ENCODE measurements at places on chromosomes 7 and 10.

DNA sequence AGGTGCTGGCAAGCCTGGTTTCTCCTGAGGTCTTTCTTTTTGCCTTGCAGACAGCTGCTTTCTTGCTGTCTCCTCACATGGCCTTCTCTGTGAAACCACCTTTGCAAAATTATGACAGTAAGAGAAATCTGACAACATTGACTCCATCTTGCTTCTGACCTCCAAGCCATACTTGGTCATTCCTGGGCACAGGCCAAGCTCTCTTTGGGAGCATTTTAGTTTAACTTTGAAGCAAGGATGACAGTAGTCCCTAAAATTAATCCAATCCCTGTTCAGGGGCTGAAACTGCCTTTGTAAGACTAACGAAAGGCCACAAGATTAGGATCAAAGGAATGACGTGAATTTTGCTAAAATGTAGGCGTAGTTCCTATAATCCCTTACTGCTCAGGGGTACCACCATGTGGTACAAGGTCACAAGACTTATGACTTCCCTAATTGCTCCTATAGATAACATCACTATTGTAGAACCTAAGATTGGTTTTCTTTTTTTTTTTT lies 25.1 kb upstream of the NRBF2 start:
- no peak for DNase-seq

GRCh38 chr7:25031432-25031831 lies 51.5 kb upstream of the OSBPL3 start:
- DNase-seq, result no peak

- no peak for DNase-seq
Measured at GRCh38 chr10:109412353-109412752, 511.0 kb downstream of the XPNPEP1 start.

DNA sequence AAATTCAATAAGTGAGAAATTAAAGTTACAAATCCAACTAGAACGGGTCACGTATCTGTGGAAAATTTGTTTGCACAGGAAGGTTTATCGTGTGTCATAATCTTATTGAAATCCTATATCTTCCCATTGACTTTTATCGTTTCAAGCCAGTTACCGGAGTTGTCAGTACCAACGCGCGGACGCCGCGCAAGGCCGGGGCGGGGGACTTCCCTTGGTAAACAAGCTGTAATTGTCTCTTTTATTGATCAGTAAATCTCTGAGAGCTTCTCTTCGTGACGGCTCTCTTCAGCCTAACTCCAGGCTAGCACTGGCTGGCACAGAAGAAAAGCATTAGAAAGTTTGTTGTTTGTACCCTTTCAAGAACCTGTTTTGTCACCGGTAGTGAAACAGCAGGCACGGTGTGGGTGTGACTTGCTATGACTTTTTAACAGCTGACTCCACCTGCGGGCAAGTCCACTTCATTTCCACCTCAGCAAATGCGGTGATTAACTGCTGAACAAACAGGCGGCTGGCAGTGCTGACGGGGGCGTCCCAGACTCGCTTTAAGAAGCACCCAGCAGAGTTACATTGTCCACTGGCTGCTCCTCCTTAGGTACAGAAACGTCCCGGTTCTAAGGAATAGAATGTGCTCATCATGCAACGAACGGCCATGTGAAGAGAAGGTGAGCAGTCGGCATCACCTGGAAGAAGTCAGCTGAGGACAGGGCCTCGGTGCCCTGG lies 215.8 kb downstream of the MAD1L1 start:
- no peak for DNase-seq

GRCh38 chr7:143407287-143408251 lies 1.1 kb downstream of the EPHA1 start:
- DNase-seq, result no peak

DNA sequence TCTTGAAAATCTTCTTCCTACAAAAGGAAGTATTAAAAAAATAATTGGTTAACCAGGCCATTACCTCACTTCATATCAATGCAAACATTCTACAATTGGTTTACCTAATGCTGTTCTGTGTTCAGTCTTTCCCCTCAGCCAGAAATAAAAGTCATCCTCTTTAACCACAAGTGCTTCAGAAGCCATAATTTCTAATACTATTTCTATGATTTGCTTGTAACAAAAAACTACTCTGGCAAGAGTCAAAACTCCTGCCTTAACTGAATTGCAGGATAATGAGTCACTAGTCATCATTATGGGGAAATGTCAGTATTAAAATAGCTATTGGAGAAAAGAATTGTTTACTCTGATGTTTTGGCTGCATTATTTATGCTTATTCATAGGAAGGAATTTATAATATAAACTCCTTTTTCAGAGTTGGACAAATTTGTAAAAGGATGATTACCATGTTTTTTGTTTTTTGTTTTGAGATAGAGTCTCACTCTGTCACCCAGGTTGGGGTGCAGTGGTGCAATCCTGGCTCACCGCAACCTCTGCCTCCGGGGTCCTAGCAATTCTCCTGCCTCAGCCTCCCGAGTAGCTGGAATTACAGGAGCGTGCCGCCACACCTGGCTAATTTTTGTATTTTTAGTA lies 55.5 kb upstream of the ODAD2 start:
- no peak for DNase-seq

GRCh38 chr7:83347945-83348444 lies 185.3 kb upstream of the PCLO start:
- no peak for DNase-seq

GRCh38 chr10:7626283-7626682 lies 40.5 kb downstream of the ITIH5 start:
- no peak for DNase-seq

- no peak for DNase-seq
Measured at GRCh38 chr10:130771491-130771946, 540.0 kb downstream of the TCERG1L start.

DNA sequence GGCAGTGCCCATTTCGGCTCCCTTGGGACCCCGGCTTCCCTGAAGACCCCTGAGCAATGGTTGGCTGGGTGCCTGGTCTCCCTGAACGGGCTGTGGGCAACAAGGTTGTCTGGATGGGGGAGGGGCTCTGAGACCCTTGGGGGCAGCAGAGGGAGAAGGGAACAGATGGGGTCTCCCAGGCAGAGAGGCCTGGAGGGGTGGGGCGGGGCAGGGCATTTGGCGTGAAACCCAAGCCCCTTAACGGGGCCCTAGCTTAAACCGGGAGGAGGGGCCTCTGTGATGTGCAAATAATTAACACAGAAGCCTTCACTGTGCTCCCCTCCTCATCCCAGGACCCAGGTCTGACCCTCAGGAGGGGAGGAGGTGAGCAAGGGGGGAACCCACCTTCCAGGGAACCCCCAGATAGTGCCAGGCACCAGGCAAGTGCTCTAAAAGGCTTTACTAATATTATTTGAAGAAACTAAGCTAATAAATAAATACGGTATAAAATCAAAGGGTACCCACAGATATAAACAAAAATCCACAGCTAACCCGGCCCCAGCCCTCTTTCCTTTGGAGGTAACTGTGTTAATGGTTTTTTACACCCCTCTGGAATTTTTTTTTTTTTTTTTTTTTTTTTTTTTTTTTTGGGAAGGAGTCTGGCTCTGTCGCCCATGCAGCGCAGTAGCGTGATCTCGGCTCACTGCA lies 170.8 kb downstream of the RNF216 start:
- no peak for DNase-seq

DNA sequence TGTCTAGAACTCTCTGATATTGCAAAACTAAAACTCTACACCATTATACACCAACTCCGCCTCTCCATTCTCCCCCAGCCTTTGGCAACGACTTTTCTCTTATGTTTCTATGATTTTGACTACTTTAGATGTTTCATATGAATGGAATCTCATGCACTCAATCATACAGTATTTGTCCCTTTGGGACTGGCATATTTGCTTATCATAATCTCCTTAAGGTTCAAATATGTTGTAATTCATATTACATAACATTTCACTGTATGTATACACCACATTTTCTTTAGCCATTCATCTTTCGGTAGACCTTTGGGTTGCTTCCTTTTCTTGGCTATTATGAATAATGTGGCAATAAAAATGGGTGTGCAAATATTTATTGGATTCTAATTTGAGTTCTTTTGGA lies 164.4 kb downstream of the ARL4A start:
- no peak for DNase-seq

GRCh38 chr7:85521108-85521694 lies 334.3 kb upstream of the SEMA3D start:
- no peak for DNase-seq

- DNase-seq, result peak; percentile 56
Measured at GRCh38 chr10:49518982-49519578, 19.8 kb downstream of the ERCC6 start.

- DNase-seq, result no peak
Measured at GRCh38 chr10:129876838-129877237, 87.2 kb downstream of the EBF3 start.

- peak; percentile 72 for DNase-seq
Measured at GRCh38 chr7:47669901-47670384, 88.0 kb upstream of the TNS3 start.

GRCh38 chr7:33089142-33089541 lies 20.1 kb downstream of the RP9 start:
- DNase-seq, result no peak

DNA sequence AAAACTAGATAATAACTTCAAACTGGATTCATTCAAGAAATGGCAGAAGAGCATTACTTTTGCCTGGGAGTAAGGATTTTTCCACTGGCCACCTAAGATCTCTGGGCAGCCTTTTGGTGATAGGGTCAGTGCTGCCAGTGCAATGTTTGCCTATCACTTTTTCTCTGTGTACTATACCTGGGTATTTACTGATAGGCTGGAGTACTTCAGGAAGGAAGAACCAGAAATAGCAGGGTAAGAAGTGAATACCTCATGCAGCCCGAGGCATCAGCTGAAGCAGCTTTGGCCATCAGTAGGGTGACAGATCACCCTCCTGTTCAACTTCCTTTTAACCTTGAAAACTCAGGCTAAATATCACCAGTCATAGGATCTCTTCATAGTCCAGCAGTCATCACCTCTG lies 5.5 kb upstream of the PAPSS2 start:
- no peak for DNase-seq

- no peak for DNase-seq
Measured at GRCh38 chr7:111329367-111330234, 232.7 kb downstream of the IMMP2L start.

DNA sequence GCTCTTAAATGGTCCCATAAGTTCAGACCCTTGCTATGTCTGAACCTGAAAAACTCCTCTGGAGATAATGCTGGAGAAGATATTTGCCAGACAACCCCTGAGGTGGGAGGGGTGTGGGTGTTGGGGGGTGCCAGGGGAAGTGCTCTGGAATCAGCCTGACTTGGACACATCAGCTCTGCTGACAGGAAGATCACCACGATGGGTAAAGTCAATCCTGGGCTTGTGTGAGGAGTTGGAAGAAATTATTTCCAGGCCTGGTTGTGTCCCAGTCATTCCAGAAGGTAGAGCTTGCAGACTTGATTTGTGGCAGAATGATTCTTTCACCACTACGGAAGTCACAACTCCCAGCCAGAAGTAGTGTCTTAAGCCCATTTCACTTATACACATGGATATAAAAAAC lies 60.3 kb upstream of the UNC5B start:
- DNase-seq, result no peak

GRCh38 chr7:149133028-149133710 lies 7.0 kb upstream of the ZNF425 start:
- DNase-seq, result no peak

GRCh38 chr10:35035606-35036005 lies 54.5 kb downstream of the CUL2 start:
- no peak for DNase-seq

DNA sequence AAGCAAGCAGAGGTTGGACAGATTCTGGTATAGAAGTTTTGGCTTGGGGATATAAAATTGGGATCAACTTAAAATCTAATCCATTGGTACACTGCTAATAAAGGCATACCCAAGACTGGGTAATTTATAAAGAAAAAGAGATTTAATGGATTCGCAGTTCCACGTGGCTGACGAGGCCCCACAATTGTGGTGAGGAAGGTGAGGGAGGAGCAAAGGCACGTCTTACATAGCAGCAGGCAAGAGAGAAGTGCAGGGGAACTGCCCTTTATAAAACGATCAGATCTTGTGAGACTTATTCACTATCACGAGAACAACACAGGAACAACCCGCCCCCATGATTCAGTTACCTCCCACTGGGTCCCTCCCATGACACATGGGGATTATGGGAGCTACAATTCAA lies 9.7 kb downstream of the ACADSB start:
- no peak for DNase-seq

GRCh38 chr10:98676895-98677294 lies 230.2 kb upstream of the HPS1 start:
- no peak for DNase-seq

- DNase-seq, result peak; percentile 67
Measured at GRCh38 chr7:150962553-150963399, 15.3 kb downstream of the KCNH2 start.

All from B cell (primary cell).